ENCODE measurements at places on chromosomes 16 and 17. TPM values are rescaled to one million over a fixed set of nuclear protein-coding genes. Genes with fewer than 3 reads are reported as not detected.

DNA sequence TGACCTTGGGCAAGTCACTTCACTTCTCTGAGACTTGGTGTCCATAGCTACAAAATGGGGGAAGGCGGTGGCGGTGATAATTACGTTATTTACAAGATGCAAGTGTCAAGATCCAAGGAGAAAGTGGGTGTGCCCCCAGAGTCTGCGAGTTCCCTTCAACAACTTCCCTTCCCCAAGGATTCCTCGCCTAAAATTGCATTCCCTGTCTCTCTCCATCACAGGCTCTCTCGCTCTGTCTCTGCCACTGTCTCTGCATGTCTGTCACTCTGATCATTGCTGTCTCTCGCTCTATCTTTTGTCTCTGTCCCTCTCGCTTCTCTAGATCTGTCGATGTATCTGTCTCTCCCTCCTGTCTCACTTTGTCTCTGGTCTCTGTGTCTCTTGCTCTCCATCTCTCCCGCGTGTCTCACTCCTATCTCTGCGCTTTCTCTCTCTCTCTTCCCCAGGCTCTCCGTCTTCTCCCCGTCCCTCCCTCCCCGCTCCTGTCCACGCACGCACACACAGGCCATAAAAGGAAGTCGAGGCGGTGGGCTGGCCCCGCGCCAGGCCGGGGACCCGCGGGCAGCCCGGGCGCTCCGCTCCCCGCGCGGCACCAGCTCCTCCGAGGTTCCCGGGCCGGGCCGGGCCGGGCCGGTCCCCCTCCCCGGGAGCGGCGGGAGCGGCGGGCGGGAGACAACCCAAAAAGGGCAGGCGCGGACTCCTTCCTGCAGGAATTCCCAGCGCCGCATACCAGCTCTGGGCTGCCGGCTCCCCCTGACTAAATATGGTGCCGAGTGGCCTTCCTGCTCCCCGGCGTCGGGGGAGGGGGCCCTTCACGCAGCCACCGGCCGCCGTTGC lies 1.1 kb upstream of the MYH11 start:
- H3K36me3 ChIP-seq = peaks cover 4% of the 10 kb centered on the region
- H3K27me3 ChIP-seq = peaks cover 49% of the 10 kb centered on the region
- H3K27ac ChIP-seq = no peak overlapping the region
- no peak for DNase-seq

GRCh38 chr17:58281511-58282011 lies 826 bp upstream of the MPO start:
- H3K4me1 ChIP-seq = no peaks in the 10 kb centered on the region
- no peak for DNase-seq
- H3K27ac ChIP-seq = no peak overlapping the region
- H3K36me3 ChIP-seq = no peaks in the 10 kb centered on the region
- H3K27me3 ChIP-seq = peaks cover 35% of the 10 kb centered on the region

DNA sequence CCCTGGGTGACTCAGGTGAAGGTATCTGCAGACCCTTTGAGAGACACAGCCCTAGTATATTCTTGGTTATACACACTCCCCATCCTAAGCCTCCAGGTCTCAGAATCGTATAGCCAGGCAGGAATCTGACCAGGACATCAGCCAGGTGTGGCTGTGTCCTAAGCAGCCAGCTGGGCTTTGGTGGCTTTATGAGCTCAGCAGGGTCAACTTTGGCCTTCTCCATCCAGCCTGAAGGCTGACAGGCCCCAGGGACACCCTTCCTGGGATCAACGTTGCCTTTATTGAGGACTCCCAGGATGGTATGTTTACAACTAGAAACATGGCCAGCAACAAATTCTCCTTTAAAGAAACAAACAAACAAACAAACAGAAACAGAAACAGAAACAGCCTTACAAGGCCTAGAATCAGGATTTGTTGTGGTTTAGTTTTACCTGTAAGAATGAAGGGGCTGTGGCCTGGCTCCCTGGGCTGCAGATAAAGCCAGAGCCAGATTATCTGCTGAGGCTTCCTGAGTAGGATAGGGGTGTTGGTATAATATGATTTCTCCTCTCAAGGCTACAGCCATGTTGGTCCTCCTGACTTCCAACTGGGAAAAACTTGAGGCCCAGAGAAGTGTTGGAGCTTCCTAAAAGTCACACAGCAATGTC lies 8.5 kb downstream of the KIF19 start:
- H3K27me3 ChIP-seq = peaks cover 18% of the 10 kb centered on the region
- no peaks in the 10 kb centered on the region for H3K4me1 ChIP-seq
- no peak overlapping the region for H3K4me3 ChIP-seq

DNA sequence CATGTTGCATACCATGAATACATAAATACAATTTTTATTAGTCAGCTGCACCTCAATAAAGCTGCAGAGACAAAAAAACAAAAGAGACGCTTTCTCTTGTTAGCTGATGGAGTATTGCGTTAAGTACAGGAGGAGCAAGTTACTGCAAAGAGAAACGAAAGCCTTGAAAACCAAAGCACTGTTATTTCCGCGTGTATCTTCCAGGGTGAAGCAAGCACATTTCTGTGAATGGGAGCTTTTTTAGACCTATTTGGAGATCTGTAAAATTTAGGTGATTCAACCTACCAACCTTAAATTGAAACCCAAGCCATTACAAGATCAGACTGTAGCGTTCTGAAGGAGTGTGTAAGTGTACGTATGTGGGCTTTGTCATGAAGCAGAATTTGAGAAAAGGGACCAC lies 390.4 kb downstream of the SOX9 start:
- DNase-seq = no peak
- no peaks in the 10 kb centered on the region for H3K27me3 ChIP-seq
- H3K4me1 ChIP-seq = peaks cover 49% of the 10 kb centered on the region
- no peak overlapping the region for H3K27ac ChIP-seq

DNA sequence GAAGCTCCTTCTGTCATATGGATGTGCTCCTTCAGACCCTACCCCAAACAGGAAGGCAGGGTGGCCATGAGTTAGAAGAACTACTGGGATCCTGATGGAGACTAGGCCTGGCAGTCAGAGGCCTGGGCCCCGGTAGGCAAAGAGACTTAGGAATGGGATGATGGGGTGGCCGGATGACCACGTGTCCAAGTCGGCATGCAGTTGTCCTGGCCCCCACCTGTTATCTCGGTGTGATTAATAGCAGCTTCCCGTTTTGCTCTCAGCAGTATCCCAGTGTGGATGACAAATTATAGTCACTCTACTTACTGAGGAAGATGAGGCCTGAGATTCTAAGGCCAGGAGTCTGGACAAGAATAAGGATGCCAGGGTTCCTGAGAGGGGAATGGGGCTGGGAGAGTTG lies 1.5 kb downstream of the TNFSF12 start:
- H3K36me3 ChIP-seq = no peaks in the 10 kb centered on the region
- H3K27me3 ChIP-seq = no peaks in the 10 kb centered on the region
- no peak for DNase-seq
- H3K4me1 ChIP-seq = no peaks in the 10 kb centered on the region

DNA sequence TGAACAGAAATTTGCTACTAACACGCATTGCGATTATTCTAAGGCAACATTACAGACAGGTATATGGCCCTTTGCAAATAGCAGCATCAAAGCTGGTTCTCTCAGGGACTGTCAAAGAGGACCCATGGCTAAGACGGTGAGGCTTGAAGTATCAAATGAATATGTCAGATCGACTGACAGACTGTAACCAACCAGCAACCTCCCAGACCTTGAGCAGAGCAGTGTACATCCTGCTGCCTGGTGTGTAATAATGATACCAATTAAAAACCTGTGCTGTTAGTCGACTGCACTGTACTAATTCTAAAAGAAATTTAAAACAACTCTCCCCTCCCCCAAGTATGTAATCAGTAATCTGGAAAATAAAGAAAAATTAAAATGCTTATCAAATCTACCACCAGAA lies 35.9 kb upstream of the GHDC start:
- peaks cover under 1% of the 10 kb centered on the region for H3K36me3 ChIP-seq
- no peak overlapping the region for H3K27ac ChIP-seq
- H3K4me3 ChIP-seq = no peak overlapping the region
- H3K27me3 ChIP-seq = no peaks in the 10 kb centered on the region
- no peak for DNase-seq
- H3K4me1 ChIP-seq = peaks cover 7% of the 10 kb centered on the region

DNA sequence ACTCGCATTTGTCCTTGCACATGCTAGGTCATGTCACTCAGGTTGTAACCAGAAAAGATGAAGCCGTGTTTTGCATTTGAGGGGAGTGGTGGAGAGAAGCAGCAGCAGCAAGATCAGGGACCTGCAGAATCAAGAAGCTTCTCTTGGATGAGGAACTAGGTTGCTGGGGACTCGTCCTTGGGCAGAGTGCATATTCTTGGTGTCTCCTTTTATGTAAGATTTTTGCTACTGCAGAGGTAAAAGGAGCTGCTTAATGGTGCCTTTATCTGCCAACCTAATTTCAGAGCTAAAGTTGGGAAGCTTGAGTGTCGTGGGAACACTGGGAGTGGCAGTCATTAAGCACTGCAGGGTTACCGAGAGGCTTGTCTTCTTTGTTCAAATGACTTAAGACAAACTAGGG lies 236.5 kb downstream of the MAP2K4 start:
- no peaks in the 10 kb centered on the region for H3K27me3 ChIP-seq
- no peak overlapping the region for H3K4me3 ChIP-seq
- no peaks in the 10 kb centered on the region for H3K4me1 ChIP-seq
- H3K36me3 ChIP-seq = no peaks in the 10 kb centered on the region
- H3K27ac ChIP-seq = no peak overlapping the region

Gene PSKH1
- 21.7 TPM for total RNA-seq

Gene RRAD
- total RNA-seq = not detected

Gene TP53TG3F
- not detected for total RNA-seq

Gene SDR42E2
- total RNA-seq = not detected

Data from MCF 10A (cell line).